ENCODE measurements at places on chromosomes 2 and 18.

GRCh38 chr2:181308766-181309515, 148.2 kb upstream of the ITGA4 start:
- no peak for DNase-seq

DNA sequence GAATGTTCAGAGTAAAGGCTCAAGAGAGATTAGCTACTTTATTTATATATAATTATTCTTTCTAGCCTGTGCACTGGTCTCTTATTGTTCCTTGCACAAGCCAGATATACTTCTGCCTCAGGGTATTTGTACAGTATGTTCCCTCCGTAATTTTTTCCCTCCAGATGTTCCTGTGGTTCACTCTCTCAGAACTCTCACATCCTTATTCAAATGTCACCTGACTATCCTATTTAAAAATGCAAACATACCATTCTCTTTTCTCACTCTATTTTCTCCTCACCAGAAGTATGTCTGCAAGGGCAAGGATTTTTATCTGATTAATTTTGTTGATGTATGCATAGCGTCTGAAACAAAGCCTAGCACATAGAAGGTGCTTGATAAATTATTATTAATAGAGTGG, 64.0 kb upstream of the CERS6 start:
- DNase-seq, result peak; percentile 75

- no peak for DNase-seq
Measured at GRCh38 chr18:33584548-33585430, 6.8 kb downstream of the ASXL3 start.

- DNase-seq, result no peak
Measured at GRCh38 chr2:120236791-120237190, 13.6 kb upstream of the TMEM185B start.

DNA sequence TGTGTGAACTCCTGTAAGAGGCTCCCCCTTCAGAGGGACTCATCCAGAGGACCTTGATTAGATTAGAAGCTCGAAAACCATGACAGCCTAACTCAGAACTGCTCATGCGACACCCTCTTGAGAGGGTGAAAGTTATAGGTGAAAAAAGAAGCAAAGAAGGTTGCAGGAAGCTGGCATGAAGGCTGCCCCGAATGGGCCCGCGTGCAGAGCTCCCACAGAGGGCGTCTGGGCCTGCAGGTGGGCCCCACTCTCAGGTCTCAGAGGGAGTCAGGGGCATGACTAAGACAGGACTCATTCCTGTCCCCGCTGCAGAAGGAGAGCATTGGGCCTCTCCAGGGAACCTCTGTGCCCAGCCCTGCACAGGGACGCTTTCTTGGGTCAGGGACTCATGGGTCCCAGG, 235.4 kb downstream of the EIPR1 start:
- DNase-seq, result no peak

- DNase-seq, result no peak
Measured at GRCh38 chr2:168300460-168300859, 53.1 kb upstream of the STK39 start.

DNA sequence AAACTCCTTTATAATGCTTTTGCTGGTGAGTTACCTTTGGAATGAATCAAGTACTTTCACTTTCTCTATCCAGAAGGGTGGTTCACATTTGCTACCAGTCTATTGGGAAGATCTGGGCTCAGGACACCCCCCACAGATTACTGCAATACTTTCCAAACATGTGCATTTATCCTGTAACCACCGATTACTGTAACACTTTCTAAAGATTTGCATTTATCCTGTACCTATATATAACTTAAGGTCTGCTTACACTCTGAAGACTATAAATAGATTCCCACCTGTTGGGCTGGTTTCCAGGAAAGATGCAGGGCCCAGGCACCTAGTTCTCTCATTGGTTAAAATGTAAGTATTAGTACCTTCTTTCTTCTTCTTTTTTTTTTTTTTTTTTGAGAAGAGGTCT, 113.0 kb upstream of the NEDD4L start:
- no peak for DNase-seq

GRCh38 chr2:182302174-182302573, 124.7 kb downstream of the PDE1A start:
- DNase-seq, result no peak

GRCh38 chr2:127398239-127398590, 10.4 kb upstream of the MAP3K2 start:
- DNase-seq, result peak; percentile 76

GRCh38 chr2:33153008-33153407, 206.3 kb downstream of the LTBP1 start:
- DNase-seq, result peak; percentile 73

- no peak for DNase-seq
Measured at GRCh38 chr2:113892004-113892710, 2.3 kb downstream of the ACTR3 start.

DNA sequence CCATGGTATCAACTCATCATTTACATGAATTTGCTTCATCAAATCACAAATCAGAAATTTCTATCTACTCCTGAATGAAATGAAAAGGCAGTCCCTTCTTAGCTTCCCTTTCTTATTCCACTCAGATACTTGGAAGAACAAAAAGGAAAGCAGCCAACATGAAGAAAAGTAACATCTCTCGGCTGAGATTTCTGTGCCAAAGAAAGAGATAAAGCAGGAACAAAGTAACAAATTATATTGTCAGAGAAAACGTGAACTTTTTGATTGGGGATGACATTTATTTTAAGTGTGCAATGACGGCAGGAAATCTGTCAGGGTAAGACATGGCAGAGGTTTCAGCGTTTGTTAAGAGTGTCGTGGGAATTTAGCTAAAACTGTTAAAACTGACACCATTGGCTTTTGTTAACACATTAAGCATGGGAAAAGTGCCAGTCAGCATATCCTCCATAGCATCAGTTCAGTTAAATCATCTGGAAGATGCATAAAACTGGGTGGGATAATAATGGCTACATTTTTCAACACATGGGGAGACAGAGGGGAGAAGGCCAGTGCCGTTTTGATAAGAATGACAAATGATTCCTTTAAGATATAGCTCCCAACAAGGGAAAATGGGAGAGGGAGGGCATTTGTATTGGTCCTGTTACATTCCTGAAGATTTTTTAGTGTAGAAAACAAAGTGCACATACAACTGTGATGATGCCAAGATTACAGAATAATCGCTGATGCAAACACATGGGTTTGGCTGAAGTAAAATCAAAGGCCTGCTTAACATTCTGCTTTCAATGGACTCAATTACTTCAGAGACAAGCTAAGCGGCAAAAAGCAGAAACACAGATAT, 211.6 kb downstream of the ZNF521 start:
- no peak for DNase-seq

GRCh38 chr18:80143881-80144280, 34.8 kb downstream of the ADNP2 start:
- no peak for DNase-seq

DNA sequence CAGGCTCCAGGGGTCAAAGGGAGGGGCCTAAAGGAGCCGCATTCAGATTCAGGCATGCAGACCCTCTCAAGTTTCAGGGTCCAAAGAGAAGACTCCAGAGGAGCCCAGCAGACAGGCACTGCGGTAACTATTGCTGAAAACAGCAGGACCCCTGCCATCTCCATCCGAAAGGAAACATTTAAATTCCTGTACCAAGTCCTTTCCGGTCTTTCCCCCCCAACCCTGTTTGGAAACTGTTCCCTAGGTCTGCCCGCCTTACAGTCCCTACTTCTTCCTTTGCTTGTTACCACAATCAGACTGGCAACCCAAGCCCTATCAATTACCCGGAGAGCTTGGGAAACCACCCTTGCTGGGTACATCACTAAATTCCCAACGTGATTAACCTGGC, 82.0 kb downstream of the DNMT3A start:
- no peak for DNase-seq

GRCh38 chr2:26274058-26274613, 29.4 kb downstream of the HADHB start:
- DNase-seq, result peak; percentile 100

- DNase-seq, result no peak
Measured at GRCh38 chr2:134207589-134208209, 46.2 kb upstream of the MGAT5 start.

- no peak for DNase-seq
Measured at GRCh38 chr18:29383311-29384273, 1206.7 kb upstream of the CDH2 start.

GRCh38 chr18:70645971-70646370, 357.1 kb downstream of the SOCS6 start:
- no peak for DNase-seq

- no peak for DNase-seq
Measured at GRCh38 chr2:204947405-204947804, 402.1 kb downstream of the PARD3B start.

- no peak for DNase-seq
Measured at GRCh38 chr2:179233626-179234430, 30.8 kb downstream of the SESTD1 start.

- no peak for DNase-seq
Measured at GRCh38 chr2:233817361-233817911, 36.9 kb downstream of the HJURP start.

GRCh38 chr18:73577365-73577764, 570.3 kb downstream of the FBXO15 start:
- DNase-seq, result peak; percentile 43

DNA sequence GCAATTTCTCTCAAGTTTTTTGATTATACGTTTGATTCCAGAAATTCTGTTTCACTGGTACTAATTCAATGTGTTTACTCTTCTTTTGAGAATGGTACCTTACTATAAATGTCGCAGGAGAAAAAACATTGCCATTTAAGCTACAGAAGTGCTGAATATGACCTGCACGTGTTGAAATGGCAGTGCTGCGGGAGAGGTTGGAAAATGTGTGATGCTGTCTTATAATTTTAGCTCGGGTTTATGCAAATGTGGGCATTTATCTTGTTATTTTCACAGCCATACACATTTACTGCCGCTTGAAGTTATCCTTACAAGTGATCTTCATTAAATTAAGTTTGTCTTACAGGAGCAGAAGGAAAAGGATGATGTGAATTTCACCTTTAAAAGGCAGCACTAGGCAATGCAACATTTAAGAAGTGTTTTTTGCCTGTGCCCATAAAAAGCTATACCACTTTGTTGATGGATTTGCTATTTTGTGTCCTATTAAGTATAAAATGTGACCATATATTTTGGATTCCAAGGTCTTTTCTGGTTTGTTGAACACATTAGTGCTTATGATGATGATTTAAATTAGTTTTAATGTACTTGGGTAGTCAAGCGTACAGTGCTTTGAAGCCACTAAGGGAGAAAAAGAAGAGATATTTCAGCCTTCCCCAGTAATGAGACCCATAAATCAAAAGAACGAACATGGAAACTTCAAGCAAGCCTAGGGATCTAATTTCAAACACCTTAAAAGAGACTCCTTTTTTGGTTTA, 112.1 kb downstream of the LTBP1 start:
- no peak for DNase-seq

- DNase-seq, result no peak
Measured at GRCh38 chr2:240426845-240427721, 8.4 kb upstream of the GPC1 start.

DNA sequence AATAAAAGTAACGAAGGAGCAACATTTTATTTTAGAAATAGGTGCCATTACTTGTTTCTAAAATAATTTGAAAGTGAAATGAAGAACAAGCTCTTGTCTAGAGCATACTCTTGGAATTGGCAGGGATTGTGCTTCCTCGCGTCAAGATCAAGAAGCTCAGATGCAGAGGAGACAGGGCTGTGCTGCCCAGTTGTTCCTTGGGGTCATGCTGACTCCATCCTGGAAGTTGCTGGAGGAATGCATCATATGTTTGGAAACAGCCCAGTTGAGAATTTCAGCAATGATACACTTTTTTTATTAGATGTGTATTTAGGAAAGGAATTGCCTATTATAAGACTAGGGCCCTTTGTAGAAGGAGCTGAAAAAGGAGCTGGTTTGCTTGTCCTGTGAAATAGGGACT, 17.2 kb downstream of the LTBP1 start:
- DNase-seq, result no peak

DNA sequence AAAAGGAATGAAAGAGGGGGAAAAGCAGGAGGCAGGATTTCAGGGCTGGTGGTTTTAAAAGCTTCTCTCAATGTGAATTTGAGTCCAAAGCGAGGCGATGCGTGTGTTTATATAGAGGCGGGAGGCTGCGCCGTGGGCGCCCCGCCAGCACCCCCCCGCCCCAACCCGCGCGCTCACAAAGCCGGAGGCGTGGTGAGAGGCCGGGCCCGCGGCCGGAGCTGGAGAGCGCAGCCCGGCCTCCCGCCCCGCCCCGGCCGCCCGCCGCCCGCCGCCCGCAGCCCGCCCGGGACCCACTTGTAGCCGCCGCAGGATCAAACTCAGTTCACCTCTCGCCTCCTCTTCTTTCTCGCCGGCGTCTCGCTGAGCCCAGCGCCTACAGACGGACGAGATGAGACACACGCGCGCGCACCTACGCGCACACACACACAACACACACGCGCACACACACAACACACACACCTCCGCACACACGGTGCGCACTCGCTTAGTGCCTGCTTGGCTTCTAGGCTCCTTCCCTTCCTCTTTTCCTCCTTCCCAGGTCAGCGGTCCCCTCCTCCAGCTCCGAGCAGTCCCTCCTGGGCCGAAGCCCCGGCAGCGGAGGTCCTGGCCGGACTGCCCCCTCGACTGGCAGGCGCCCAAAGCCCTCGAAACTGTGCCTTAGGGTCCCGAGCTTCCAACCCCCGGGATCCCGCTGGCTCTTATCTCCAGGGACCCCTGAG, 1.3 kb upstream of the CYP26B1 start:
- DNase-seq, result no peak

DNA sequence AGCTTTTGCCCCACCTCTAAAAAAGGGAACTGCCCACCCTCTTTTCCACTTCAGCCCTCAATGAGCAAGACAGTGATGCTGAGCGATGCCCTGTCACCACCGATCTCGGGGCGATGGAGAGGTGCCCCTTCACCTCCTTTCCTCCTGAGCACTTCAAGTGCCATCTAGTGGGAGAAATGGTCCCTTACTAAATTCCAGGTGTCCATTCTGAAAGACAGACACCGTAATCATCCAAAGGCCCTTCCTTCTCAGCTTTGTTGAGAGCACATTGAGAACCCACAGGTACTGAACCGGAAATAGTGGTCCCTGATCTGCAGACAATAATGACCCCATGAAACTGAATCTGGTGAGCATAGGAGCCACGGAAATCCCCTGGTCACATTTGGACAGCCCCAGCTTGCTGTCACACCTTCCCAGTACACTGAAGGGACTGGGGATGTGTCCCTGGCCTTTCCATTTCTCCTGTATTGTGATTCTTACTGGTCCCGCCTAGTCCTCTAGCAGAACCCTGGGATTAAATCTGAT, 38.5 kb downstream of the KCTD18 start:
- DNase-seq, result no peak

DNA sequence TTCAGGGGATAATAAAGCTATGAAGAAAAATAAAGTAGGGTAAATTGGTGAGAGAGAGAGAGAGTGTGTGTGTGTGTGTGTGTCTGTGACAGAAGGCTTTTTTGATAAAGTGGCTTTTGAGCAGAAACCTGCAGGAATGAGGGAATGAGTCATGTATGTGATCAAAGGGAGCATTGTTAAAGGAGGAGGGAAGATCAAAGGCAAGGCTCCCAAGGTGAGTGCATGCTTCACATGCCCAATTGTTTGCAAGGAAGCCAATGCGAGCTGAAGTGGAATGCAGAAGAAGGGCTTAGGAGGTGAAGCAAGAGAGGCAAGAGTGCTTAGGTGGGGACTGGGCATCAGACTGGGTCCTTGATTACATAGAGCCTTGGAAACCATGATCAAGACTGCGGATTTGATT, 96.8 kb downstream of the DNAH6 start:
- DNase-seq, result peak; percentile 32

GRCh38 chr18:49861659-49862058, 48.3 kb upstream of the ACAA2 start:
- no peak for DNase-seq

GRCh38 chr18:48646976-48647375, 108.1 kb downstream of the CTIF start:
- DNase-seq, result no peak

- DNase-seq, result no peak
Measured at GRCh38 chr18:35880788-35881455, 91.6 kb upstream of the RMP24 start.

GRCh38 chr18:2139691-2140090, 431.6 kb downstream of the METTL4 start:
- DNase-seq, result peak; percentile 54

All from foreskin keratinocyte (primary cell).